ENCODE measurements at places on chromosomes 7 and 10. TPM values are rescaled to one million over a fixed set of nuclear protein-coding genes. Genes with fewer than 3 reads are reported as not detected.

ADIRF gene
- total RNA-seq = 55.1 TPM

DNA sequence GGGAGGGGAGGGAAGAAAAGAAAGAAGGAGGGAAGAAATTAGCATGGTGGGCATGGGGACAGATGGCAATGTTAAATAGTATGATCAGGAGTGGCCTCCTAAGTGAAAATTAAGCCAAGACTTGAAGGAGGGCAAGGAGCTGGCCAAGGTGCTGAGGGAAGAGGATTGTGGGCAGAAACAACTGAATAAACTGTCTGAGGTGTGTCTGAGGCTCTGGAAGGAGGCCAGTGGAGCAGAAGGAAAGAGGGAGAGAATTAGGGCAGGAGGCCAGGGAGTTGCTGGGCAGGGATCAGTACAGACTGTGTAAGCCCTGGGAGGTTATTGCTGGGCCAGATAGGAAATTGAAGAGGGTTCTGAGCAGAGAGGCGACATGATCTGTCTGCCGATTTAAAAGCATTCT, 40.6 kb upstream of the VKORC1L1 start:
- no peak overlapping the region for H3K4me3 ChIP-seq
- no peak for DNase-seq
- no peaks in the 10 kb centered on the region for H3K36me3 ChIP-seq
- no peak overlapping the region for H3K27ac ChIP-seq
- H3K4me1 ChIP-seq = no peaks in the 10 kb centered on the region

GIMAP8 gene
- 27.0 TPM for total RNA-seq

DNA sequence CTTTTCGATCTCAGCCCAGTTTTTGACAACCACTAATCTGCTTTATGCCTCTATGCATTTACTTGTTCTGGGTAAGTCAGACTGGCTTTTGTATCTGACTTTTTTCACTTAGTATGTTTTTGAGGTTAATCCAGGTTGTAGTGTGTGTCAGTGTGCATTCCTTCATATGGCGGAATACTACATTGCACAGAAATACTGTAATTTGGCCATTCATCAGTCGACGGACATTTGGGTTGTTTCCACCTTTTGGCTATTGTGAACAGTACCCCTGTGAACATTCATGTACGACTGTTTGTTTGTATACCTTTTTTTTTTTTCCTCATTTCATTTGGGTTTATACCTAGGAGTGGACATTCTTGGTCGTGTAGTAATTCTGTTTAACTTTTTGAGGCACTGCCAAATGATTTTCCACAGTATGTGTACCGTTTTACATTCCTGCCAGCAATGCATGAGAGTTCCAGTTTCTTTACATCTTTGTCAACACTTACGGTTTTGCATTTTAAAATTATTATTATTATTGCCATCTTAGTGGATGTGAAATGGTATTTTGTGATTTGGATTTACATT, 57.4 kb downstream of the MKLN1 start:
- H3K4me1 ChIP-seq = peaks cover 6% of the 10 kb centered on the region
- H3K27me3 ChIP-seq = no peaks in the 10 kb centered on the region
- no peak overlapping the region for H3K4me3 ChIP-seq
- peaks cover 14% of the 10 kb centered on the region for H3K36me3 ChIP-seq
- DNase-seq = no peak
- no peak overlapping the region for H3K27ac ChIP-seq

DNA sequence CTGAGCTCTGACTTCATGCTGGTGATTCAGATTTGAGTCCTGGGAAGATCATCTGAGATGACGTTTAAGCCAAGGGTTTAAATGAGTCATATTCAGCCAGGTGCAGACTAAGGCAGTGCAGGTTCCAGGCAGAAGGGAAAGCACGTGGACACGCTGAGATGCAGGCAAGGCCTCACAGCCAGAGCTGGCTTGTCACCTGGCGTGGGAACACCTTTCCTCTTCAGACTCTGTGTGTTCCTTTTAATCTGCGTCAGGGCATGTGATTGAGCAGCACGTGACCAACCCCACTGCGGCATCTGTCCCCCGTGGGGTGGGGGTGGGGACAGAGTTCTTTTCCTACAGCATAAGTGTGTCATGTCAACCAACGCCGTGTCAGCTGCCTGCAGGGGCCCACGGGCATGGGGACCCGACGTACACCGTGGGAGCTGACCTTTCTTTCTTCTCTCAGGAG, 10.7 kb upstream of the IDI2 start:
- H3K36me3 ChIP-seq = peaks cover 9% of the 10 kb centered on the region
- H3K27ac ChIP-seq = no peak overlapping the region
- no peak overlapping the region for H3K4me3 ChIP-seq
- H3K4me1 ChIP-seq = no peaks in the 10 kb centered on the region
- DNase-seq = no peak

PNLIPRP2 gene
- not detected for total RNA-seq

GRCh38 chr10:97647556-97647955, 7.1 kb downstream of the PI4K2A start:
- DNase-seq = no peak
- H3K4me1 ChIP-seq = peaks cover 26% of the 10 kb centered on the region
- no peak overlapping the region for H3K4me3 ChIP-seq
- no peak overlapping the region for H3K27ac ChIP-seq
- H3K36me3 ChIP-seq = no peaks in the 10 kb centered on the region
- H3K27me3 ChIP-seq = no peaks in the 10 kb centered on the region

- H3K27ac ChIP-seq = no peak overlapping the region
- H3K4me1 ChIP-seq = peaks cover 21% of the 10 kb centered on the region
- no peak for DNase-seq
- no peaks in the 10 kb centered on the region for H3K36me3 ChIP-seq
- no peaks in the 10 kb centered on the region for H3K27me3 ChIP-seq
Measured at GRCh38 chr7:35004531-35005095, 32.7 kb downstream of the DPY19L1 start.

GRCh38 chr10:73899423-73899822, 11.5 kb upstream of the PLAU start:
- DNase-seq = no peak
- no peaks in the 10 kb centered on the region for H3K27me3 ChIP-seq
- H3K4me3 ChIP-seq = no peak overlapping the region
- no peaks in the 10 kb centered on the region for H3K36me3 ChIP-seq

LEP gene
- total RNA-seq = 5.0 TPM

GRCh38 chr7:4065190-4065589, 616.9 kb upstream of the FOXK1 start:
- H3K27me3 ChIP-seq = no peaks in the 10 kb centered on the region
- H3K36me3 ChIP-seq = no peaks in the 10 kb centered on the region
- no peak for DNase-seq
- H3K4me3 ChIP-seq = no peak overlapping the region
- H3K27ac ChIP-seq = no peak overlapping the region

GRCh38 chr7:503575-504111, 16.0 kb downstream of the PDGFA start:
- H3K4me3 ChIP-seq = no peak overlapping the region
- H3K36me3 ChIP-seq = no peaks in the 10 kb centered on the region
- no peaks in the 10 kb centered on the region for H3K27me3 ChIP-seq
- peak; percentile 61 for DNase-seq

DNA sequence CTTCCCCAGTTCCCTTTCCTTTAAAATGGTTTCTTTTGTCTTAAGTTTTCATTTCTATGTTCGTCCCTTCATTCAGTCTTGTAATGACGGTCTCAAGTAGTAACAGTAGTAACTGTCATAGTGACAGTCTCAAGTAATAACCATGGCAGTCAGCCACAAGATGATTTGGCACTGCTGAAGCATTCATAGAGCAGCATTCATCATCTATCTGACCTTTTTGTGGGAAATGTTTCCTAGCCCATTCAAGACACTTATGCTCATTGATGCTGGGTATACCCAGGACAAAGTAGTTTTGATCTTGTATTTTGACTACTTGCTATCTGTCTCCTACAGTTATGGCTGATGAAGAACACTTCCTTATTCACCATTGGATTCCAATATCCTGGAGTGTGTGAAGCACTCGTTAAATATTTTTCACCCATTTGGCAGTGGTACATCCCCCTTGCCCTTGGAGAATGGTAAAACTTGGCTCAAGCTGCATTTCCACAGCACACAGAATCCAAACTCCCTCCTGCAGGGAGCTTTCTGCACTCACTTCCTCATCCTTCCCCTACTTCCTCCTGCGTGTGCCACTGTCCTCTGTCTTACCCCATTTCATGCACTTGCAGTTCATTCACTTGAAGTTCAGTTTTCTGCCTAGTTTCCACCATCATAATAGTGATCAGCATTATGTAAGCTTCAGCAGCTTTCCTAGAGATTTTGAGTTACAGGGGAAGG, 19.0 kb downstream of the GIMAP4 start:
- H3K27ac ChIP-seq = peak overlapping the region; percentile 75
- no peak for DNase-seq
- H3K27me3 ChIP-seq = no peaks in the 10 kb centered on the region
- no peaks in the 10 kb centered on the region for H3K36me3 ChIP-seq

- no peak overlapping the region for H3K4me3 ChIP-seq
- peaks cover 10% of the 10 kb centered on the region for H3K4me1 ChIP-seq
Measured at GRCh38 chr7:51311166-51311565, 5.4 kb downstream of the COBL start.

- peak; percentile 59 for DNase-seq
- H3K4me1 ChIP-seq = peaks cover 3% of the 10 kb centered on the region
- H3K27me3 ChIP-seq = peaks cover 31% of the 10 kb centered on the region
- peak overlapping the region; percentile 47 for H3K4me3 ChIP-seq
- no peaks in the 10 kb centered on the region for H3K36me3 ChIP-seq
Measured at GRCh38 chr7:76282344-76283253, 19.9 kb upstream of the HSPB1 start.

PLA2G12B gene
- total RNA-seq = not detected

GRCh38 chr7:154837622-154838021, 165.3 kb downstream of the PAXIP1 start:
- no peak overlapping the region for H3K27ac ChIP-seq
- H3K4me3 ChIP-seq = no peak overlapping the region
- H3K4me1 ChIP-seq = no peaks in the 10 kb centered on the region
- no peaks in the 10 kb centered on the region for H3K36me3 ChIP-seq
- no peaks in the 10 kb centered on the region for H3K27me3 ChIP-seq
